ENCODE measurements at places on chromosomes 6 and 20. TPM values are rescaled to one million over a fixed set of nuclear protein-coding genes. Genes with fewer than 3 reads are reported as not detected.

GRCh38 chr6:3841066-3841454, 8.1 kb upstream of the FAM50B start:
- no peak for DNase-seq

GRCh38 chr6:10977231-10977968, 66.7 kb downstream of the ELOVL2 start:
- DNase-seq = no peak

DNA sequence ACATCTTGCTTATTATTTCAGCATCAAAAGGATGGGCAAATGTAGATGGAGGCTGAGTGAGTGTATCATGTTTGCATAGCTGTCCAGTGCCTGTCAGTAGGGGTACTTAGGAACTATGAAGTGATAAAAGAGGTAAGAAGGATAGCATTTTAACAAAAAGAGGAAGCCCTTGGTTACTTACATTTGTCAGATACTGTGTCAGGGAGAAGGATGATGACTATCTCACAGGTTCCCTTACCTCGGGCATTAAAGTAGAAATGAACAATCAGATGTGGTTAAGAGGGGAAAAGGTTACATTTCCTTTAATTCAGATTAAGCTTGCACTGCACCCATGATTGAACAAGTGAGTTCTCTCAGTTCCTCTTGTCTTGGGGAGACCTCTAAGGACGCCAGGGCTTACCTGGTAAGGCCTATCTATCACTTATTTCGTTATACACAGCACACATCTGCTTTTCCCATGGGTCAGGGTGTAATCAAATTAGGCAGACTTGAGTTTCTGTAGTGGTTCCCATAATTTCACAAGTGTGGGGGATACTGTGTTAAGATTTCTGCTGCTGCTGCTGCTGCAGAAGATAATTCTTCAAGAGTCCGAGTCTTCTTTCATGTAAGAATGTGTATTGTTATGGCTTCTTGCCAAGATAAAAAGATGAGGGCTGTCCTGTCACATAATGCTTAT, 4.5 kb downstream of the FOXO3 start:
- DNase-seq = no peak

DNA sequence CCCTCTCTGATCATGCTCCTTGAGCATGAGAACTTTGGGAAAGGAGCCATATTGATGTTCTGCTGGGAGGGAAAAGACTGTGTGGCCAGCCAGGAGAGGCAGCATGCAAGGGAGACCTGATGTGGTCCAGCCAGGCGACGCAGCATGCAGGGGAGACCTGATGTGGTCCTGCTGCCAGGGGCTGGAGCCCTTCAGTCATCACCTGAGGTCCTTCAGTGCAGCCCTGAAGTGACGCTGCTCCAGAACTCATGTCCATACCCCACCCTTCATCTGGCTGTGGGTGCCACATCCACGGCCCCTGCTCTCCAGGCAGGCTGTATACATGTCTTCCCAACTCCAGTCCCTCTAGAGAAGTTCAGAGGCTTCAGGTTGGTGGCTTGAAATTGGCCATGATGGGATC, 134.4 kb downstream of the ERMARD start:
- DNase-seq = no peak

DNA sequence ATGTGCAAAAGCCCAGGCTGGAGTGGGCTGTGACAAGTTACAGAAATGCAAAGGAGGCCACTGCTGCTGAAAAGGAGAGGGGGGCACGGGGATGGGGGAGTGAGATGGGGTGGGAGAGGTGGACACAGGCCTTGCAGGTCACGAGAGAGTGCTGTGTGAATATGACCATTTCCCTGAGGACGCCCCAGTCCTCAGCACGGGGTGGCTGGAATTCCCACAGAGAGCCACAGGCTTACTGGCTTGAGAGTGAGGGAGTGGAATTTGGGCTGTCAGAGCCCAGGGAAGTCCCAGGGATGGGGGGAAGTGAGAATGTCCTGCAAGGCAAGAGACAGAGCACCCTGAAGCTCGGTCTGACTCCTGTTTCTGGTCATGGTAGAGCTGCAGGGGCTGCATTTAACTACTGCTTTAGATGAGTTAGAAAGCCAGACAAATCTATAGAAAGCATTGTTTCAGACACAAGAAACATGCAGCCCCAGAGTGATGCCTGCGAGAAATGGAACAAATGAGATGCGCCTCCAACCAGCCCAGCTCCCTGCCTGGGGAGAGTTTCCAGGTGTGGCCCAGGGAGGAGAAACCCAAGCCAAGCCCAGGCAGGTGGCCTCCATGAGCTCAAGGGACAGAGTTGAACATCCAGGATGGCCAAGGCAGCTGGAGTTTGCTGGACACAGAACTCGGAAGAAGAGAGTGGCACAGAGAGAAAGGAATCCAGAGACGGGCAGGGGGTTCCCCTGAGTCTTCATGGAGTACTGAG, 30.5 kb downstream of the NPEPL1 start:
- DNase-seq = no peak

GRCh38 chr6:55675941-55676340, 96.9 kb upstream of the HMGCLL1 start:
- no peak for DNase-seq

DNA sequence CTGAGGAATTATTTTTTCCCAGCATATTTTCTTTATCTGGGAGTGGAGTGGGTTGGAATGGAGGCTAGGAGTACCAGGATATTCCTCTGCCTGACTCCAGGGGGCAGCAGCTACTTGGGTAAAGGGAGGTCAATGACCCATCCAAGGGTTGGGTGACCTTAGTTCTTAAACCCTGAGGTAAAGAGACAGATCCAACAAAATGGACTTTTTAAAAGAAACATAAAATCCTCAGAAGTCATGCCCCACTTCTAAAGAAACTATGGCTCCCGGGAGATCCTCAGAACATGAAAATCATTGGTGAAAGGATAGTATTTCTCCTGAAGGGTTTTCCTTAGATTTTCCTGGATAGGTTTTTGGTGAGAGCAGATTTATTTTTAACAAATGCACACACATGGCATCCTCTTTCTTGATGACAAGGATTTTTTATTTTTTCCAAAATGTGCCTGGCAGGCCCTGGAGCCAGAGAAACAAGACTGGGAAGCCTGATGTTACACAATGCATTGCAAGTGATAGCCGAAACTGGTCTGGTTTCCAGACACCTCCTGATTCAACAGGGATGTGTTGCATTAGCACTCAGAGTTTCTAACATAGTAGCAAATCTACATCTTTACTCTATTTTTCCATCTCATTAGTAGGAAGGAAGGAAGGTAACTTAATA, 240.9 kb upstream of the BTBD3 start:
- DNase-seq = no peak

- no peak for DNase-seq
Measured at GRCh38 chr6:117976030-117976651, 69.1 kb downstream of the SLC35F1 start.

GRCh38 chr6:51531623-51532022, 555.8 kb downstream of the PKHD1 start:
- DNase-seq = no peak

- no peak for DNase-seq
Measured at GRCh38 chr6:57102976-57103375, 13.0 kb downstream of the ZNF451 start.

DNA sequence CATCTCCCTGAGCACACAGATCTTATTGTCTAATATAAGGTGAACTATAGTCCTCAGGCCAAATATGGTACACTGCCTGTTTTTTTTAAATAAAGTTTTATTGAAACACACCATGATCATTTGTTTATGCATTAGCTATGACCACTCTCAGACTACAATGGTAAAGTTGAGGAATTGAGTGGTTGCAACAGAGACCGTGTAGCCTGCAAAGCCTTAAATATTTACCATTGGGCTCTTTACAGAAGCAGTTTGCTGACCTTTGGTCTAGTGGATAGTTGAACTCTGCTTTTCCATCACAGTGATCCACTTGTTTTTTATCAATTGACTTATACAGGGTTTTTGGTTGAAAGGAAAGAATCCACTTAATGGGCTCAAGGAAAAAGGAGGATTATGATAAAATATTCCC, 27.3 kb upstream of the METTL24 start:
- DNase-seq = no peak

GRCh38 chr6:38337819-38338465, 301.8 kb downstream of the BTBD9 start:
- no peak for DNase-seq

DNA sequence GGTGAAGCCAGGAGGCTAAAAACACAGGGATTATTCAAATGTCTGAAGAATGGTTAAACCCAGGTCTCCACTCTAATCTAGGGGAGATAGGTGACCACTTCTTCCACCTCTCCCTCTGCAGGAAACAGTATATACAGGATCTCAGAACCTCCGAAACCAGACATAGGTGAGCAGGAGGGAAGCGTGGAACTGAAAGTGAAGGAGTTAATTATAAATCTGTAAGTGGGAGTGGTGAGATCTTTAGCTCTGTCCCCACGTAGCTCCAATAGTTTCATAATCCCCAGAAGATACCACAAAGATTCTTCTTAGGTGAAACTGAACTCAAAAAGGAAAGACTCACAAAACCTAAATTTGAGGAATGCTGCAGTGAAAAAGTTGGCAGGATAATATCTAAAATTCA, 76.8 kb downstream of the THEMIS start:
- DNase-seq = no peak

- no peak for DNase-seq
Measured at GRCh38 chr6:68651011-68651985, 16.2 kb downstream of the ADGRB3 start.

GRCh38 chr20:30599990-30600389, 657.5 kb upstream of the DEFB115 start:
- DNase-seq = no peak

DNA sequence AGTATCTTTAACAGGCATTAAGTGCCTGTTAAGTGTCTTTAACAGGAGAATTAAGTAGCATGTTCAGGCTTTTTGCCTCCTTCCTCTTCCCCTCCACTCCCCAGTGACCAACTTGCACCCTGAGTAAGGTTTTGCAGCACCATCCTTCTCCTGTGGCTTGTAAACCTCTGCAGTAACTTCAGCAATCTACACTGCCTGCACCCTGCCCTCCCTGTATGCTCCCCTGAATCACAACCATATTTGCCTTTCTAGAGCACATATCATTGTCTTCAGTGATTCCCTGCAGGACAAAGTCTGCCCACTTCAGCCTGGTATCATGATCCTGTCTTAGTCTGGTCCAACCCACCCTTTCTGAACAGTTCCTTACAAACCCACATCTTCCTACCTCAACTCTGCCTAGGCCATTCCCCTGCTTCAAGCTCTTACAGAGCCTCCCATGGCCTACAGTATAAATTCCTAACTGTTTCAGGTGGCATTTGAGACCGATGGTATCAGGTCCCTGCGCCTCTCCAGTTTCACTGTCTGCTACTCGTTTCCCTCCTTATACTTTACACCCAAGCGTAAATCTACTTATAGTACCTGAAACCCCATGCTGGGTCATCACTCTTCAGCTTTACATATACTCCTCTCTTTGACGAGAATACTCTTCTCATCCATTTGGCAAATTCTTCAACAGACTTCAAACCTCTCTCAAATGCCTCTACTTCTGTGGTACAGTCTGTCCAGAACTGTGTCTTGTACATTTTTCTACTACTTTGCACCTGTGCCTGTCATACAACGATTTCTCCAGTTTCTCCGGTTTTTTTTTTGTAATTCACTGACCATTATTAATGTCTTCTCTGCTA, 69.8 kb downstream of the ZHX3 start:
- DNase-seq = no peak

VWA7 gene
- 2.9 TPM for total RNA-seq

FAM217A gene
- total RNA-seq = not detected

SOX18 gene
- not detected for total RNA-seq

HTR1B gene
- not detected for total RNA-seq

DLK2 gene
- 1.4 TPM for total RNA-seq

SAPCD1 gene
- 9.0 TPM for total RNA-seq

ADGRB3 gene
- total RNA-seq = not detected

All from activated B cell treated with CpG ODN at 0.5 μM for 24 hours (primary cell).